Lower leg skin (tissue), 4 donors: ENCODE measurements at places on chromosomes 16 and 17.

GRCh38 chr17:73847952-73848351, 203.7 kb upstream of the SDK2 start:
- DNase-seq, result no peak

- no peak for DNase-seq
Measured at GRCh38 chr17:78781893-78782304, at the start of gene CYTH1. TSS of gene CYTH1 (minus strand) at chr17:78782273. CDS start at chr17:78782223, 50 bp downstream.

DNA sequence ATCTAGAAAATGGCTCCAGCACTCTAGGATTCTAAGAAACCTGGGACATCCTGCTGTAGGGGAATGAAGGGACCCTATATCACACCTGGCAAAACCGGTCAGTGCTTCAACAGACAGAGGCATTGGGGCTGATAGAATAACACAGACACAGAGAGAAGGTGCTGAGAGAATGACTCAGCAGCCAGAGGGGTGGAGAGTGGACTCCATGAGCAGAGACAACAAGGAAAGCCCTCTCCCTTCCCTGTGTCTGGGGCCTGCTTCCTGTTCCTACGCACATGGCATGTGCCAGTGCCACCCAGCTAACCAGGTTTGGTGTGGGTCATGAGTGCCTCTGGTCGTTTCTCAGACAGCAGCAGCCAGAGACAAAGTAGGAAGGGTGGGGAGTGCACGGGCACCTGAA, 140.3 kb downstream of the CCT6B start:
- DNase-seq, result no peak

DNA sequence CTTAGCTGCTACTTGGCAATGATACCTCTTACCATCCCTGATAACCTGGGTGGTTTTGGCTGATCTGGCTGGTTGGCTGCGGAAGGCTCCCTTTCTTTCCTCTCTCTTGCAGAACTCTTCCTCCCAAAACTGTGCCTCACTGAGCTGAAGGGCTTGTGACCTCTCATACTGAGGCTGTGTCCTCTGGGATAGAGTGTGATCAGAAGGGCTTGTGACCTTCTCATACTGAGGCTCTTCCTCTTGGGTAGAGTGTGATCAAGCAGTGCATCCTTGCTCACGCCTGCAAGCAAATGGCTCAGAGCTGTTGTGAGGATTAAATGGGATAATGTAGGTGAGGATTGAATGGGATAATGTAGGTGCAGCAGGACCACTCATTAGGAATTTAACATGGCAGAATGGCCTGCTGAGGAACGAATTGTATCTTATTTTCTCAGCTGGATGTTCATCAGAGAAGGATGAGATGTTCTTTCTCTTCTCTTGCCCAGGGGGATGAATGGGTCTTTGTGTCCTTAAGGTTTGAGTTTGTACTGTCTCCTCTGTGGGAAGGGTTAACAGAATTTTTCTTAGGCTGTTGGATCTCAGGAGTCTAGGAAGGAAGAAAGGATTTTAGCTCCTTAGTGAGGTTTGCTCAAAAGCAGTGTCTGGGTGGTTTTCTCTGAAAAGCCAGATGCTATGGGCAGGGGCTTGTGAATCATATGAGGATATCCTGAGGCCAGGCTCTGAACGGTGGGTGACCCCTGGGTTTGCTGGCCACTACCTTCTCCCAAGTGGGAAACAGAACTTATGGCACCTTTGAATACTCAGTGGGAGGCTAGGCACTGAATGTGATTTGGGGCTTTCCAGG, 130.0 kb upstream of the HS3ST2 start:
- peak; percentile 28 for DNase-seq

DNA sequence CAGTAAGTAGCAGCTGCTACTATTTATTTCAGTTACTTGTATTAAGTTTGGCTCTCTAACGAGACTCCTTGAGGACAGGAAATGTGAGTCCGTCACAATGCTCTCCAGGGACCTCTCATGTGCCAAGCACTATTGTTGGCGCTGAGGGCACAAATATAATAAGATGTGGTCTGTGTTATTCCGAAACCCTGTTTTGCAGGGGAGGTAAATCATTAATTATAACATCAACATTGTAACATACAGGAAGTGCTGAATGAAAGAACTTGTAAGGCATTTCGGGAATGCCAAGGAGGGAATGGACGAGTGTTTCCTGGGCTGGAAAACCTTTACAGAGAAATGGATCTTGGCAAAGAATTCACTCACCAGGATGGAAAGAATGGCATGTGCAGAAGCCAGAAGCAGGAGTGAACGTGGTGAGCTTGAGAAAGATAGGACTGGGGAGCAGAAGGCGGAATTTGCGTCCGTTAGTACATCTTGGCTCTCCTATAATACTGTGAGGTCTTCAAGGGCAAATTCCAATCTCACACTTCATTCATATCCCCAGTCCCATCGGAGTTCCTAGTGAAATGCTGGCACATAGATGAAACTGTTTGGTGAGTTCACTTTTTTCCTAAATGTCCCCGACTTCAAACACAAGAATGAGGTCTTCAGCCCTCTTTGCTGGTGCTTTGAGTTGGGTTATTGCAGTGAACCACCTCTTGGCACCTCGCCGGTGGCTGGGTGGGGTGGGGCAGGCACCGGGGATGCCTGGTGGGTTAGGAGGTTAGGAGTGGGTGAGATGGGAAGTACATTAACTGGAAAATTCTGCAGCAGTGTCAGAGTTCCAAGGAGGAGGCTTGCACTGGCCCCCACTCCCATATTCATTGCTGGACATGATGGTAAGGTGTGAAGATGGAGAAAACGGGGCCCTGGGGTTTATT, 11.5 kb downstream of the TAC4 start:
- DNase-seq, result no peak

- DNase-seq, result no peak
Measured at GRCh38 chr17:65941356-65941899, 250.5 kb downstream of the CEP112 start.

- DNase-seq, result no peak
Measured at GRCh38 chr17:45650561-45650960, 133.6 kb upstream of the CRHR1 start.

GRCh38 chr16:4674926-4675530, 18.3 kb upstream of the NUDT16L1 start:
- DNase-seq, result no peak

DNA sequence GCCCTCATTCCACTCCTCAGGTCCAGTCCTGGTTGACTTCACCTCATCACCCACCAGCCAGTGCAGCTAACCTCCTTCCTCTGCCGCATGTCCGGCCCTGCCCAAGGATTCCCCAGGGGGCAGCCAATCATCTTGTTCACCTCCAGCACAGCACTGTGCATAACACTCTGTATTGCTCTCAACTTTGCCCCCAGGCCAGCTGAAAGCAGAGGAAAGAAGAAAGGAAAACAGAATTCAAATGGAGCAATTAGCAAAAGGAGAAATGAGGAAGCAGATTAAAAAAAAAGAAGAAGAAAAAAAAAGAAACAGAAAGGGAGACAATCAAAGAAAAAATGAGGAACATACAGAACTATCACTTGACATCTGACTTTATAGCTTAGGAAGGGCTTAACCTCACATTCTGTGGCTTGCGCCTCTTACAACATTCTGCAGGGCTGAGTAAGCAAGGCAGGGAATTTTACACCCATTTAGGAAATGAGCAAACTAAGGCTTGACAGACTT, 26.1 kb downstream of the GAS7 start:
- DNase-seq, result no peak

DNA sequence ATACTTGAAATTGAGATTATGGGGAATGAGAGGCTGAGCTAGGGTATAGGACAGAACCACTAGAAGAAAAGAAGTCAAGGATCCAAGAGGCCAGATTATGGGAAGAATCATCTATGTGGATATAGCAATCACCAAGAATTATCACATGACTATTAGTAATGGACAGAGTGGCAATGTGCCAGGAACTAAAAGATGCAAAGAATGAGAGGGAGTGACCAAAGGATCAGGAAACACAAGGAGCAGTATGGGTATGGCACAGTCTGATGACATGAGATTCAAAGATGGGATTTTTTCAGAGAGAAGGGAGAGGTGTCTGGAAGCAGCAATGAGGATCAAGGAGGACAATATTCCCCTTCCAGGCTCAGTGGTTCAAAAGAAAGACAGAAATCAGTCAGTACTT, 212.2 kb downstream of the AATF start:
- no peak for DNase-seq
